ENCODE measurements at places on chromosomes 2 and 18.
A peak's percentile ranks its signal among the peaks of the same experiment; 100 is the strongest.

- DNase-seq, result no peak
These were observed 326.9 kb downstream of the SLC4A3 start for GRCh38 chr2:219954331-219954730.

GRCh38 chr18:9796935-9797549, 88.7 kb upstream of the TXNDC2 start:
- no peak for DNase-seq

GRCh38 chr18:59837586-59837985, 62.2 kb upstream of the PMAIP1 start:
- peak; percentile 58 for DNase-seq

DNA sequence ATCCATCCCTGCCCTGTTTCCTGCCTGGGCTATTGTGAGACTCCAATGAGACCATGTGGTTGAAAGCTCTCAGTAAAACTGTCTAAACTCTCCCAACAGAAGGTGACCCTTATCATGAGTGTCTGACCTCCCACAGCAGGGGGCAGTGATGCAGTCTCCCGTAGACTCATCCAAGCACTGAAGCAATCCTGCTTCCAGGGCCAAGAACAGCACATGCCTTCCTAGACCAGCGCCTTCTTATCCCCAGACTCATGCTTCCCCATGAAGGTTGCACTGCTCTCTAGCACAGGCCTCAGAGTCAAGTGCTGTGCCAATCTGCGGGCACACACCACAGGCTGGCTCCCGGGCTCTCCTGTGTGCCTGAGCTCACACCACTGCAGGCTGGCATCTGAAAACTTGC, 112.3 kb downstream of the TNS1 start:
- DNase-seq, result peak; percentile 96

GRCh38 chr18:22167091-22167470, 2.3 kb upstream of the GATA6 start:
- DNase-seq, result no peak

DNA sequence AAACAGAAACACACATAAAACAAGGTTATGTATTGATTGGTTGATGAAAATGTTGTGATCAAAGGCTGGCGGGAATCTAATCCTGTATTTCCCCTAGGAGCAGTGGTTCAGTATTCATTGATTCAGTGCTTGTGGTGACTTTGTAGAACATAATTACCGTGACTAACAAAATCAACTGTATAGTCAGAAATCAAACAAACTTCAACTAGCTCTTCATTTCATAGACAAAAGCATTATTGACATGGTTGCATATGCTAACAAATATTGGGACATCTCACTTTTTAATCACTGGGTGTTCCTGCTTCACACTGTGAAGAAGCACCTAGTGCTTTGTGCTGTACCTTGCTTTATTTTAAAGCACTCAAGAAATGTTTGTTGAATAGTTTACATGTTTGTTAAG, 41.4 kb downstream of the USP14 start:
- no peak for DNase-seq

DNA sequence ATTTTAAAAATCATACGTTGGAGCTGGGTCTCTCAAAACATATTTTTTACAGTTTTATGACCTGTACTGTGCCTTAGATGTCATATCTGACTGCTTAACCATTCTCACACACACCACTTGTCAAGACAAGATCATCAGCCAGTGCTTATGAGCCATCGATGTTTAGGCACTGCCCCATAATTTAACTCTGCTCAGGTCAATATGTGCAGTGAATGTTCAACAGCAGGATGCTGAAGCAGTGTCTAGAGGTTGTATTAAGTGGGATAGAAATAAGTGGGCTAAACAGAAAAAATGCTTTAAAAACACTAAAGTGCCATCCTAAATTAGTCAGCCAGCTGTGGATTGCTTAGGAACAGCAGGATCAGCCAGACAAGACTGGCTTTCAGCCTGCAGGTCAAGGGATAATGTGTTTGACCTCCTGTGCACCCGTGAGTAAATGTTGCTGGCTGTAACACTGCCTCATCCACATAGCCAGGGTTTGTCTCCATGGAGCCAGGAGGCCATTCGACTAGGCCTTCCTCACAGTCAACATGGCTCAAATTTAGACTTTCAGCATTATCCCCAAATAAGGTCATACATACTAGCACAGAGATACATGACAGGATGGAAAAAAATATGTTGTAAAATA, 139.0 kb upstream of the NXPH2 start:
- DNase-seq, result no peak

- DNase-seq, result peak; percentile 58
These were observed 83.2 kb downstream of the DDX1 start for GRCh38 chr2:15674637-15675455.

GRCh38 chr2:128745946-128746345, 427.3 kb upstream of the HS6ST1 start:
- peak; percentile 61 for DNase-seq

DNA sequence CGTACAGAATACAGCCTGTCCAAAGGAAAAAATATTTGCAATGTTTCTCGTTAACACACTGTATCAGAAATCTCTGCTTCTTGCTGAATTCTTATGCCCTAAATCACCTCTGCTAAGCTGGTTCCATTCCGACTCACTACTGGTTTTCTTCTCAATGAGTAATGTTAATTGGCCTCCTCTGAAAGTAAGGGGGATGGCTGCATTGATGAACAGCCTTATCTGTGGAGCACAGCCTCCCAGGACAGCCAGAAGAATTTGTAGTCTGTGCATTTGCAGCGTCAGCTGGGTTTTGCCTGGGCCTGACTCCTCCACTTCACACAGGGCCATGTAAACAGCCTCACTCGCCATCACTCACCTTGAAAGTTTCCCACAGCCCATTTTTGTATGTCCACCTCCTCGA, 127.7 kb downstream of the RNF152 start:
- DNase-seq, result peak; percentile 80

- peak; percentile 67 for DNase-seq
These were observed 124.2 kb downstream of the AGAP1 start for GRCh38 chr2:235618039-235618438.

DNA sequence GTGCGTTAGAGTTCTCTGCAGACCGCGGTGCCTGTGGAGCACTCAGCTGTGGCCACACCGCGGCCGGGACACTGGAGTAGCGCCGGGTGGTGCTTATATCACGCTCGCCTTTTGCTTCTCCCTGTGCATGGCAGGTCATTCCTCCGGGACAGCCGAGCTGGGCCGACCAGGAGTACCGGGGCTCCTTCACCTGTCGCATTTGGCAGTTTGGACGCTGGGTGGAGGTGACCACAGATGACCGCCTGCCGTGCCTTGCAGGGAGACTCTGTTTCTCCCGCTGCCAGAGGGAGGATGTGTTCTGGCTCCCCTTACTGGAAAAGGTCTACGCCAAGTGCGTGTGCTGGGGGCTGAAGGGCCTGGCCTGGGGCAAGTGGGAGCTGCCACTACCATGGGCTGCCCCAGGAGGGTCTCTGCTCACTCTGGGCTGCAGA, 4.2 kb downstream of the CAPN10 start:
- DNase-seq, result no peak

DNA sequence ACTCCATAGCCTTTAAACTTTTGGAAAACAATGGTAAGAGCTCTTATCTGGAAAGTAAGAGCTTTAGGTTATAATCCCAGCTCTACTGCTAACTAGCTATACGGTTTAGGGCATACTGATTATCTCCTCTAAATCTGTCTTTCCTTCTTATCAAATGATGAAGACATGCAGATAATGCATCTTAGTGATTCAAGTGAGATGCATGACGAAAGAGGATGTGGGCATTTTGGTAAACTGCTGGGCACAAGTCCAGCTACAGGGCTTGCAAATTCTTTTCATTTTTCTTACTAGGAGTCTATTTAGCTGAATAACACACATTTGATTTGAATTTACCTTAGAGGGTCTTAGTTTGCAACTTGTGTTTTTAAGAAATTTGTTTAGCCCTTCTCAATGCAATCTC, 1604.8 kb upstream of the ZEB2 start:
- DNase-seq, result peak; percentile 87

GRCh38 chr18:47917923-47918610, 12.4 kb downstream of the SMAD2 start:
- DNase-seq, result no peak

GRCh38 chr2:38260469-38260868, 116.6 kb downstream of the ATL2 start:
- DNase-seq, result no peak

DNA sequence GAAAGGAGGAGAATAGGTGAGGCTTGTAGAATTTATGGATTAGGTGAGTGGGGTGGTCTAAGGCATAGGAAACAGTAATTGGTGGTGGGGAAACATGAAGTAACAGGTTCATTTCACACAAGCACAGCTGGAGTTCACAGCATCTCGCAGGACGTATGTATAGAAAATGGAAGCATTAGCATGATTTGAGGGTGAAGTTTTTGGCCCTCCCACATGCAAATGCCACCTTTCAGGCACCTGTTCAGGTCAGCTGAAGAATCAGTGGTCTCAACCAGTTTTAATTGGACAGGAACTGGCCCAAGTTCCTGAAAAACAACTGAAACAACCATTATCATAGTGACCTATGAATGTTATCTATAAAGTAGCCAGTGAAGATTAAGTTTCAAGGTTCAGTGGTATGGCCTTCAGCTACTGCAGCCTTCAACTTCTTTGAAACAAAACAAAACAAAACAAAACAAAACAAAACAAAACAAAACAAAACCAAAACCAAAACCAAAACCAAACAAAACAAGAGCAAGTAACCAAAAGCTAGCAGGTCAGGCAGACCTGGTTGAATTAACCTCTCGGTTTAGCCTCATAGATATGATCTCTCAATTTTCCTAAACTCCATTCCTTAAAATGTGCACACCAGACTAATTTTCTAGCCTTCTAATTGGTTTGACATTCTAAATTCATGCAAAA, 102.1 kb upstream of the SPHKAP start:
- no peak for DNase-seq

DNA sequence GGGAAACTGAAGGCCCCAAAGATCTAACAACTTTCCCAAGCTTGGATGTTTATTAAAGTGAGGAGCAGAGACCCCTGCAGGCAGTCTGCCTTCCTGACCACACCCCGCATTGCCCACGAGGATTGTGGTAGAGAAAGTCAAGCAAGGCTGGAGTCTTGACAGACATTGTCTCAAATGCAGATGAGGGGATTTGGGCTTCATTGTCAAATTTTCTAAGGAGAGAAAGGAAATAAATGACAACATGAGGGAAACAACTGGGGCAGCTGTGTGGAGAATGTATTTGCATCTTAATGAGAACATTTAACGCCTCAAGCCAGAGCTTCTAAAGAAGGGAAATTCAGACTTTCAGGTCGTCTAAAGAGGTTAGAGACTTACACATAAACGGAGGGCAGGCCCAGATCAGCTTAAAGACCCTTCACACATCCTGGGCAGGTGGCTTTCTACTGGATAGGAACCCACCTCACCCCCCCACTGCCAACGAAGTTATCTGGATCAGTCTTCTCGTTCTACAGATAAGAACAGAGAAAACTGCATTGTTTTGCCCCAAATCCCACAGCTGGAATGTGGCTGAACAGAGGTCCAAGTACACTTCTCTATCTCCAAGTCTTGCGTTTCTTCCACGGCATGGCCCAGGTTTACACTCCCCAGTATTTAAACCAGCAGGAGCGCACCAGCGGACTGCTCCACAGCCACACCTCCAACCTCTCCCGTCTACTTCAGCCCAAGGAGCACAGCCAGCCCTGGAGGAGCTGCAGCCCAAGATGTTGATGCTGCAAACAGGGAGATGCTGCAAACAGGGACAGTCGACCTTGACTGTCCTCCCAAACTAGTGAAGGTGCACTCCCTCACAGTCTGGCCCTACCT, 16.2 kb upstream of the SCG2 start:
- DNase-seq, result no peak

DNA sequence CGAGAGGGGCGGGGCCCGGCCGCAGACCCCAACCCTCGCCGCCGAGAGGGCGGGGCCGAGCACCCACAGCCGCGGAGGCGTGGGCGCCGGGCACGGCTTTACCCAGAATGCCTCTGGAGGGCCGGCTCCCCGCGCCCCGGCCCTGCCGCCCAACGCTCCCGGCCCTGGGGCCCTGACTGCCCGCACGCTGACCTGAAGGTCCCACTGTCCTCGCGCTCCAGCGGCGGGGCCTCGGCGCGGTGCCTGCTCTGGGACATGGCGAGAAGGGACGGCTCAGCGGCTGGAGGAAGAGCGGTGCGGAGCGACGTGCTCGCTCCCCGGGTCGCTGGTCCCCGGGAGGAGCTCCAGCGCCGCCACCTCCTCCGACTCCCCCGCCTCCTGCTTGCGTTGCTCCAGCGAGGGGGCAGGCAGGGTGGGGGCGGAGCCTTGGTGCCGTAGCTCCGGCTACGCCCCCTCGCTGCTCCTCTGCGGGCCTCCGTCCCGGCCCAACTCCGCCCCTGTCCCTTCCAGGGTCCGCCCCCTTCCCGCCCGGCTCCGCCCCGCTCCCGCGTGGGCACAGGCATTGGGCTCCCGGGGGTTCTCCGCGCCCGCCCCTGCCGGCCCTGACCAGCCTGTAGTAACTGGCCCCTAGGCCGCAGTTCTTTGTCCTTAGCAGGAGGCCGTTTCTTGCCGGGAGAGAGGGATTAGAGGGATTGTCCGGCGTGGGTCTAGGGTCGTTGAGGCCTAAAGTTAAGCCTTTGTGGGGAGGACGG, at the start of the genes PJVK and PRKRA:
TSS of gene PJVK (plus strand) at position 605 of the 752 bp plus-strand sequence. CDS start 2,032 bp downstream, outside the sequence.
TSS of gene PRKRA (minus strand) at position 402 of the 752 bp plus-strand sequence. CDS start at position 257, 145 bp downstream.
- peak; percentile 98 for DNase-seq

- DNase-seq, result no peak
These were observed 446.8 kb upstream of the MYT1L start for GRCh38 chr2:2777876-2778275.

DNA sequence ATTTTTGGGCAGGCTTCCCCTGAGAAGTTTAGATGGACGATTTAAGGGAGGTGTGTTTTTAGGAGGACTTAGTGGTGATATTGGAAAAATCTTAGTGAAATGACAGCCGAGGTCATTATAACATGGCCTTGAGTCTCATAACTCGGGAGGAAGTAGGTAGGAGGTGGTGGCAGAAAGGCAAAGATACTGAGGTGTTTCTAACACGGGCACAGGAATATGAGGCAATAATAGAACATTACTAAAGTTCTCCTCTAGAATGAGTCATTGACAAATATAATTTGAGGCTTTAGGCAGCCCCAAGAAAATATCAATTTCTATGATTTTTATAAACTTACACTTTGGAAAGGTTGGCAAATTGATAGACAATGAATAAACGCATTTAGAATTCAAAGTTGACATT, 146.1 kb upstream of the ZEB2 start:
- DNase-seq, result peak; percentile 46

GRCh38 chr2:157427003-157427921, 16.6 kb downstream of the CYTIP start:
- no peak for DNase-seq

- no peak for DNase-seq
These were observed 90.6 kb downstream of the SNTG2 start for GRCh38 chr2:1041012-1041805.

All from iris pigment epithelial cell (primary cell).